ENCODE measurements at places on chromosomes 7 and 10.

DNA sequence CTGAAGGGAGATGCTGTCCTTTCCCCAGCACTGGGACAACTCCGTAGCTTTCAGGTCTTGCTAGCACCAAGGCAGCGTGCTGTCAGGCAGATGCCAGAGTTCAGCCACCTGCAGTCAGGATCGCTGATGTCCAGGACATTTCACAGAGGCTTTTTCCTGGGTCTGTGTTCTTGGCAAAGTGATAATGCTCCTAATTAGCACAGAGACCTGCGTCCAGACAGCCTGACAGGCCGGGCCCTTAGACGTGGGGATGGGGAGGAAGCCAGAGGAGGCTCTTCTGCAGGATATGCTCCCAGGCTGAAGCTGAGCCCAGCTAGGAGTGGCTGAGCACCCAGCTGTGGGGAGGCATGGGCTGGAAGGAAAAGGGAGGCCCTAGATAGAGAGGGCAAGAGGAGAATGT lies 82.5 kb upstream of the TBX20 start:
- no peak for DNase-seq

GRCh38 chr10:1058017-1058416 lies 1.8 kb downstream of the WDR37 start:
- no peak for DNase-seq

GRCh38 chr7:85177316-85177715 lies 9.5 kb downstream of the SEMA3D start:
- no peak for DNase-seq

DNA sequence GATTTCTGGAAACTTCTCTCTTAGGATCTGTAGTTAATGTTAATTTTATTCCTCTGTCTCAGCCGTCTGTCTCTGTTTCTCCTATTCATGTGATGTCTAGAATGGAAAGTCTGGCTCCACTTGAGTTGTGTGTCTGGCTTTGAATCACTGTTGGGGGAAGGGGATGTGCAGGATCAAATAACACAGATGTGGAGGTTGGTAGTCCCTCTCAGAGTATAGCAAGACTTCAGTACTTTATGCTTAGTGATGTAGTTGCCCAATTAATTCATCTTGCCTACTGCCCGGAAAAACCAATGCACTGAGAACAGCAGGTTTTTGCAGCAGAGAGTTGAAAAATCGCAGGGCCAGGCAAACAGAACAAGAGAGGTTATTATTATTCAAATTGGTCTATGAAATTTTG lies 79.2 kb downstream of the PHTF2 start:
- DNase-seq, result no peak

- no peak for DNase-seq
Measured at GRCh38 chr10:89670926-89671325, 25.9 kb upstream of the PANK1 start.

DNA sequence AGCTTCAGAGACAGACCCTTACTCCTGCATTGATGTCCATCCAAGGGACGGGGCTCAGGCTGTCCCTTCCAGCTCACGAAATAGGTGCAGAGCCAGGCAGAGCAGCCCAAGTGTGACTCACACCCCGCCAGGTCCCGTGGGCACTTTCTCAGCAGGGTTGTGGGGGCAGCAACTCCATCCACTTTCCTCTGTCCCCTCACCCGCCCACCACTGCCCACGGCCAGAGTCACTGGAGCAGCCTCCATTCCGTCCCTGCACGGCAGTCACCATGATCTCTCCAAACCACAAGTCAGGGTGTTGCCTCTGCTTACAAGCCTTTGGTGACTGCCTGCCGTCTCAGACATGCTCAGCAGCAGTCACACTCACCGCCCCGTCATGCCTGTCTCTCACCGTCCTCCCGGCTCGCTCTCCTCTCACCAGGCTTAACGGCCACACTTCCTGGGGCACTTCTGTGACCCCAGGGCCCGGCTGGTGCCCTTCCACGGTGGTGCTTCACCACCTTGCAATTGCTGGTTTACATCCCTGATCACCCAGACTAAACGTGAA lies 39.3 kb downstream of the CALML3 start:
- no peak for DNase-seq

DNA sequence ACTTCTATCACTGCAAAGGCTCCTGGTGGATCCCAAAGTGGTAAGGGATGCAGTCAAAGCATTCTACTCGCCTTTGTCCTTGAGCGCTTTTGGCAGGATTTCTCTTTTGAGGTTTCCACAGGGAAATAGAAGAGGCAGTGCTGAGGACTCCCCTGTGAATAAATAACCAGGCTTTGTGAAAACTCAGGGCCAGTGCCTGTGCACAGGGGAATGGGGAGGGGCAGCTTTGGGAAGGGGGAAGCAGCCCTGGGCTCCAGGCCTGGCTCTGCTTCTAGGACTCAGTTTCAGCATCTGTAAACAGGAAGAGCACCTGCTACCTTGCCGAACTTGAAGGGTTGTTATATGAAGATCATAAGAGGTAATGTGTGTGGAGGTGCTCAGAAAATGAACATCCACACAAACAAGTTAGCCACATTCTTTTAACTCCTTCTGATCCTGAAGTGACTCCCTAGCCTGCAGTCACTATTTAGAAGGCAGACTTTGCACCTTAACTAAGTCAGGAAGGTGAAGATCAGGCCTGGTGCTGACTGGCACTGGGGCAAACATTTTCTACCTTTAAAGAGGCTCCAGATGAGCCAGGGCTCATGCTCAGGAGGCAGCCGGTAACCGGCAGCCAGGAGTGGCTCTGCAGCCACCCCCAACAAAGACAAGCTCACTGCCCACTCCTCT lies 22.5 kb upstream of the MMP21 start:
- no peak for DNase-seq

DNA sequence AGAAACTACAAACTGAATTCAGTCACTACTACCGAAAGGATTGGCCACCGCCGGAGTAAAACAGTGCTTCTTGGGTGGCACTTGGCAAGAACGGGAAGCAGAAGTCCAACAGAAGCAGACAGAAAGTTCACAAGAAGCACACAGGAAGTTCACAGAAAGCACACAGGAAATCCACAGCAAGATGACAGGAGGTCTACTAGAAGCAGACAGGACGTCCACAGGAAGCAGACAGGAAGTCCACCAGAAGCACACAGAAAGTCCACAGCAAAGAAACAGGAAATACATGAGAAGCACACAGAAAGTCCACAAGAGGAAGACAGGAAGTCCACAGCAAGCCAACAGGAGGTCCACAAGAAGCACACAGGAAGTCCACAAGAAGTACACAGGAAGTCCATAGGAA lies 399.2 kb upstream of the AUTS2 start:
- DNase-seq, result no peak

- DNase-seq, result no peak
Measured at GRCh38 chr7:121575194-121575765, 179.2 kb upstream of the FAM3C start.

DNA sequence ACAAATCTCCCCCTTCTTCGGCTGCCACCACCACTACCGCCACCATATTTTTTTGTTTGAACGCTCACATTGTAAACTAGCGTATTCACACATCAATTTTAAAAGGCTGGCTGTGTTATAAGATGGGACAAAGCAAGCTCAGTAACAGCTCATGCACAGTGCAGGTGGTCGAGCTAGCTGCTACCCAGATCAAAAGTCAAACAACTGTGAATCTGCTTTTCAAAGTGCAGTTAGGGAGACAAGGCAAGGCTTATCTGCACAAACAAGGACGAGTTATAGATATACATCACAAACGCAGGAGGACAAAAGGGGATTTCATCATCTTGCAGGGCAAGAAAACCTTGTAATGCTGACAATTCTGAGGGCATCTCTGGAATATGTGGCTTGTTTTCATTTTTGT lies 231.6 kb downstream of the VTI1A start:
- no peak for DNase-seq

GRCh38 chr10:100894589-100895294 lies 18.0 kb upstream of the SLF2 start:
- DNase-seq, result peak; percentile 48

- DNase-seq, result no peak
Measured at GRCh38 chr7:2691011-2691707, 3.2 kb downstream of the AMZ1 start.

- no peak for DNase-seq
Measured at GRCh38 chr10:112769081-112769480, 181.0 kb upstream of the TCF7L2 start.

DNA sequence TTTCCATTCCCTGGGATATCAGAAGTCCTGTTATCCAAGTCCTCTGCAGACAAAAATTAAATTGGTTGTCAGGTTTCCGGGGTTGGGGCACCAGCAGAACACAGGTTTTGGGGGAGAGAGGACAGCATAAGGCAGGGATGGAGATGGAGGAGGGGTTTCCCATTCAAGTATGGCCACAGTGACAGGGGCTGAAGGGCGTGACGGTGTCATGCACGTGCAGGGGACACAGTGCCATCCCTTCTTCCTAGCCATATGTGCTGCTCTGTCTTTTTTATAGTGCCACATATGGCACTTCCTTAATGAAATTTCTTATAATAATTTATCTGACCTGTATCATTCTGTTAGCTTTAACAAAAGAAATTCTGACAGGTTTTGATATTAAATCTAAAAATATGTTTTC lies 259.2 kb downstream of the PTEN start:
- DNase-seq, result no peak

GRCh38 chr7:156275292-156275691 lies 365.3 kb upstream of the RNF32 start:
- no peak for DNase-seq

DNA sequence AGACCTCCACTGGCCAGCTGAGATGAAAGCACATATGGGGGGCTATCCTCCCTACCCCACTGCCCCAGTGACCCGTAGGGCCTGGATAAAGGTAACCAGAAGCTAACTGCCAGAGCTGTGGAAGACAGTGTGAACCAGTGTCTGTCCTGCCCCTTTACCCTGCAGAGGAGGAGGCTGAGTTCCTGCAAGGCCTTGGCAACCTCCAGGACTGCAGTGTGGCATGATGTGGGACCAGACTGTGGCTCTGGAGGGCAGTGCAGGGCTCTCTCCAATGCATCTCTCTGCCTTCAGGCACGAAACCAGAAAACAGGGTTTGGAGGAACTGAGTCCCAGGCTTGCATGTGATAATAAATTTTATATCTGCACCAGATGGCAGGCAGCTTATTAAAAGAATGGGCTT lies 93.1 kb downstream of the EPC1 start:
- no peak for DNase-seq

DNA sequence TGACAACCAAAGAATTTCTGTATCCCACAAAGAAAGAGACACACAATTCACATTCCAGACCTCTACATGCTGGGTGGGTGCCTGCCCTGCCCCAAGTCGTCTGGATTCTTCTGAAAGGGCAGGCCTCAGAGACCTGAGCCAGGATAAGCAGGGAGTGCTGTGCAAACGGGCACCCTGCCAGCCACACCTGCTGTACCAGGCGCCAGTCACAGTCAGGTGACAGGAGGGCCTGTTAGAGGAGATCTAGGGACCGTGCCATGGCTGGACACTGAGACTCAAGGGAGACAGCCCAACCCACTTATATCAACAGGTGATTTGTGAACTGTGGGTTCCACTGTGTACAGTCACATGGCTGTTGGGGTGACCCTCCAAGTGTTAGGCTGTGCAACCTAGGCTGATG lies 103.1 kb upstream of the AFAP1L2 start:
- DNase-seq, result no peak

DNA sequence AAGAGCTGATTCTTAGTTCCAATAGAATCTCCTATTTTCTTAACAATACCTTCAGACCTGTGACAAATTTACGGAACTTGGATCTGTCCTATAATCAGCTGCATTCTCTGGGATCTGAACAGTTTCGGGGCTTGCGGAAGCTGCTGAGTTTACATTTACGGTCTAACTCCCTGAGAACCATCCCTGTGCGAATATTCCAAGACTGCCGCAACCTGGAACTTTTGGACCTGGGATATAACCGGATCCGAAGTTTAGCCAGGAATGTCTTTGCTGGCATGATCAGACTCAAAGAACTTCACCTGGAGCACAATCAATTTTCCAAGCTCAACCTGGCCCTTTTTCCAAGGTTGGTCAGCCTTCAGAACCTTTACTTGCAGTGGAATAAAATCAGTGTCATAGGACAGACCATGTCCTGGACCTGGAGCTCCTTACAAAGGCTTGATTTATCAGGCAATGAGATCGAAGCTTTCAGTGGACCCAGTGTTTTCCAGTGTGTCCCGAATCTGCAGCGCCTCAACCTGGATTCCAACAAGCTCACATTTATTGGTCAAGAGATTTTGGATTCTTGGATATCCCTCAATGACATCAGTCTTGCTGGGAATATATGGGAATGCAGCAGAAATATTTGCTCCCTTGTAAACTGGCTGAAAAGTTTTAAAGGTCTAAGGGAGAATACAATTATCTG lies 1.6 kb downstream of the LRRTM3 start:
- no peak for DNase-seq

DNA sequence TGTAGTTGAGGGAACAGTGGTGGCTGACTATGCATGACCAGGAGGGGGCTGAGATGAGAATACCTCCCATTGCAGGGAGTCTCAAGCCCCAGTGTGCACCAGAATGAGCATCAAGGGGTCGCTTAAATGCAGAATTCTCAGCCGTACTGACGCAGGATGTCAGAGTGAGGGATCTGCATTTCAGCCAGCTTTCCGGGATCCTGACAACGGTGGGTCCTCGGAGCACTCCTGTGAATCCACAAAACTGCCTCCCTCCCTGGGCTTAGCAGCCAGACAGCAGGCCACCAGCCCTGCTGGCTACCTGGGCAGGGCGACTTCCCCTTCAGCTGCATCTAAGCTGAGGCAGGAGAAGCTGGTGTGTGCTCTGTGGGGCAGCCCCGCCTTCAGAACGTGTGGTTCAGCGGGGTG lies 21.8 kb upstream of the LOXL4 start:
- DNase-seq, result no peak

DNA sequence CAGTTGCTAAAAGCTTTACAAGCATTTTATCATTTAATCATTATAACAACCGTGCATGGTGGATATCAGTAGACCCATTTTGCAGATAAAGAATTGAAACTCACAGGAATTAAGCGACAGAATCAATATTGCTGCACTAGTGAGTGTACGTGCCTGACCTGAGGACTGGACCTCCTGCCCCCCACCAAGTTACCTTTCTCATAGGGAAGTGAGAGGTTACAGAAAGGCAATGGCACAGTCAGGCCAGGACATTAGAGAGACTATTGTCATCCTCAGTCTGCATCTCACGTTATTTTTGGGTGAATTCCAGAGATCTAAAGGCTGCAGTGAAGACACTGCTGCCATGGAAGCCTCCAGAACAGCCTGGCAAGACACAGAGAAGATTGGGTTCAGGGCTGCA lies 80.9 kb downstream of the WDFY4 start:
- no peak for DNase-seq

GRCh38 chr10:21519397-21519933 lies 6.0 kb downstream of the SKIDA1 start:
- DNase-seq, result no peak

DNA sequence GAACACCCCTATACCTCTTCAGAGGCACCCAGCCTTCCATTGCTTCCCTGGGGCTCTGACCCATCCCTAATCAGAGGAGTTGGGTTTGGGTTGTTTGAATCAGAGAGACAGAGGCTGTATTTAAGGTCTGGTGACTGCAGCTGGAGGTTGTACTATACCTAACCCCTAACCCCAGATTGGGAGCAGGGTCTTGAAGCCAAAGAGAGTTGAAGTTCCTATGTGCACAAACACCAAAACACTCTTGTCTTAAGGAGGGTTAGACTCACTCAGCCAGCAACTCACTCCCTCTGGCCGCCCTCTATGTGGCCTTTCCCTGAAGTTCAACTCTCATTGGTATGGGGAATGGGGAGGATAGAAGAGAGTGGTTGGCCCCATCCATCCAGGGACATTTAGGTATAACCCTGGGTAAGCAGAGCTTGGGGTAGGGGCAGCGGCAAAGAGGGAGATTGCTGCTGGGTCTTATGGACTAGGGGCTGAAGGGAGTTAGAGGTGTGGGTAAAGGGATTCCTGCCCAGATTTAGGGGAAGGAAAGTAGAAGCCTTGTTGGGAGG lies 80.0 kb downstream of the PAX2 start:
- no peak for DNase-seq

GRCh38 chr10:15182540-15183207 lies 14.2 kb upstream of the NMT2 start:
- DNase-seq, result no peak

All from KBM-7 (cell line).